GM04504 (cell line): ENCODE measurements at places on chromosomes 16 and 17.

DNA sequence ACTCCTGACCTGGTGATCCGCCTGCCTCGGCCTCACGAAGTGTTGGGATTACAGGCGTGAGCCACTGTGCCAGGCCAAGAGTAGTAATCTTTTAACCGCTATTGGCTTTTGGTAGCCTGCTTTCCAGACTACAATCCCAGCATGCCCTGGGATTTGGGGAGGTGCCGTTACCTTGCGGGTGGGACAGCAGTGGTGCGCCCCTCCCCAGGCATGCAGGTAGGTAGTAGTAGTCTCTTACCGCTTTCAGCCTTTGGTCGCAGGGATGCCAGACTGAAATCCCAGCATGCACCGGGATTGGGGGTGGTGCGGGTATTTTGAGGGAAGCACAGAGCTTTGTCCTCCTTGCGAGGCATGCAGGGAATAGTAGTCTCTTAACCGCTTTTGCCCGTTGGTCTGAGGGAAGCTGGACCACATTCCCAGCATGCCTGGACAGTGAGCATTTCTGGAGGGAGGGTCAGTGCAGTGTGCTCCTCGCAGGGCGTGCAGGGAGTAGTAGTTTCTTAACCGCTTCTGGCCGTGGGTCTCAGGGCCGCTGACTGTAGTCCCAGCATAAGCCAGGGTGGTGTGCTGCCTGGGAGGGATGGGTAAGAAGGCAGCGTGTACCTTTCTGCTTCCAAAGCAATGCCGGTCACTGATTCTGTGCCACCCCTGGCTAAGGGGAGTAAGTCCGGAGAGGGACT, 1686.8 kb downstream of the TP53TG3F start:
- no peak for DNase-seq

DNA sequence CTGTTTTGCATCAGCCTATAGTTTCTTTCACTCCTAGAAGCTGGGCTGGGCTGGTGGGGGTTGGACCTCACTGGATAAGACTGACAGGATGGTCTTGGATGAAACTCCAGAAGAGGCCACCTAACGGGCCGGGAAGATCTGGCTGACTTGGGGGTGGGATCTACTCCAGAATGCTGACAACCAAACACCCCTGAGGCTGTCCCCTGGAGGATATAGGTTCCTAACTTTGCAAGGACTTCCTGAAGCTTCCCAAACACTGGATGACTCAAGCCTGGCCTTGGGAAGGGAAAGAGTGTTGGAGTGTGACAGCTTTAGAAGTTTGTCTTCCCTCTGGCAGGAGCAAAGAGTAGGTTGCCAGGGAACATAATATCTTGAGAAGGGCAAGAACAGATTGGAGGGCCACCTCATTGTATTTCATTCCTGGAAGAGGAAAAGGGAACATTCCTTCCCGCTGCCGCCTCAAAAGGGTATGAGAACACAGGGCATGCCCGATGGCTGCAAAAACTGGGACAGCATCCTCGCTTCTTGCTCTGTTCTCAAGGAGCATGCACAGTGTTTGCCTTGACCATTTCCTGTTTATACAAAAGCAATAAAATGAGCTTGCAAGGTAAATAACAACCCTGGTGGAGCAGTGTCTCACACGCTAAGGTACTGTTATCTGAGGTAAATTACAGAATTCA, 6.8 kb upstream of the CYB5B start:
- no peak for DNase-seq

DNA sequence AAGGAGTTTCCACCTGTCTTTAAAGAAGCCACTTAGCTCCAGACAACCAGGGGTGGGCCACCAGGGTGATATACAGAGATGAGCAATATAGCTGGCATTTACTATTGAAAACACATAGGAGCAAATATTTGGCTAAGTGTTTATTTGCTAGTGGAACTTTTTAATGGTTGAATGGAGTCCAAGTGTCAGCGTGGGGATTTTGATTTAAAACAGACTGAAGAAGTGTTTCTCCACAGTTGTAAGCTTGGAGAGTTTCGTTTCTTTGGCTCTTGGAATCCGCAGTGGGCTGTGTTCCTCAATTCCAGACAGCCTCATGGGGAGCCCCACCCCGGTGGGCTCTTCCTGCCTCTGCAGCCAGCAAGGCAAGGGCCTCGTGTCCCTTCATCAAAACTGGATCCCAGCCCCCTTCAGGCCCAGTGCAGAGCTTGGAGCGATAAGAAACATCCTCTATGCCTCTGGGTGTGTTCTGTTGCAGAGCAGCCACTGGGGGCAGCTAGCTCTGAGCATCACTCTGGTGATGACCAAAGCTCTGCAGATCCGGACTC, 36.1 kb downstream of the NOG start:
- no peak for DNase-seq

- DNase-seq: no peak
Observed at GRCh38 chr16:18788828-18789514, 1.2 kb downstream of the RPS15A start.

GRCh38 chr17:7220593-7221277, 997 bp downstream of the ACADVL start:
- DNase-seq: no peak

- no peak for DNase-seq
Observed at GRCh38 chr16:64358291-64358690, 763.6 kb downstream of the CDH11 start.

GRCh38 chr17:36934692-36935630, 2.3 kb upstream of the LHX1 start:
- DNase-seq: no peak

- no peak for DNase-seq
Observed at GRCh38 chr17:67492251-67492740, 115.2 kb downstream of the PITPNC1 start.

- no peak for DNase-seq
Observed at GRCh38 chr17:36869856-36870719, 67.2 kb upstream of the LHX1 start.

GRCh38 chr17:38512473-38513058, 84.3 kb downstream of the ARHGAP23 start:
- no peak for DNase-seq

DNA sequence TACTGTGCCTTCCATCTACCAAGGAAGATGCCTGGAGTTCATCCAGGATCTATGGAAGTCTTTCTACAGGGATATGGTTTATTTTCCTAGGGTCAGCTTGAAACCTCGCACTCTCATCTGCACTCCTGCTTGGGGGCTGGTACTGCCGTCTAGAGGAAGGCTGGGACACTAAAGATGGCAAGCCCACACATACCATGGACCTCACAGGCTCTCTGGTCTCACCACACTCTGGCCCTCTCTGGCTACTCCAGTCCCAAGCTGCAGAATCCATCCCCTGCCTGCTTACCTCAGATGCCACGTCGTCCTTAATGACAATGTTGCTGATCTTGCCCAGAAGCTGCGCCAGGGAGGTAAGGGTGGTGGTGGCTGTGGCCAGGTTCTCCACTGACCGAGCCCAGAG, 2.1 kb upstream of the UNC119 start:
- no peak for DNase-seq

DNA sequence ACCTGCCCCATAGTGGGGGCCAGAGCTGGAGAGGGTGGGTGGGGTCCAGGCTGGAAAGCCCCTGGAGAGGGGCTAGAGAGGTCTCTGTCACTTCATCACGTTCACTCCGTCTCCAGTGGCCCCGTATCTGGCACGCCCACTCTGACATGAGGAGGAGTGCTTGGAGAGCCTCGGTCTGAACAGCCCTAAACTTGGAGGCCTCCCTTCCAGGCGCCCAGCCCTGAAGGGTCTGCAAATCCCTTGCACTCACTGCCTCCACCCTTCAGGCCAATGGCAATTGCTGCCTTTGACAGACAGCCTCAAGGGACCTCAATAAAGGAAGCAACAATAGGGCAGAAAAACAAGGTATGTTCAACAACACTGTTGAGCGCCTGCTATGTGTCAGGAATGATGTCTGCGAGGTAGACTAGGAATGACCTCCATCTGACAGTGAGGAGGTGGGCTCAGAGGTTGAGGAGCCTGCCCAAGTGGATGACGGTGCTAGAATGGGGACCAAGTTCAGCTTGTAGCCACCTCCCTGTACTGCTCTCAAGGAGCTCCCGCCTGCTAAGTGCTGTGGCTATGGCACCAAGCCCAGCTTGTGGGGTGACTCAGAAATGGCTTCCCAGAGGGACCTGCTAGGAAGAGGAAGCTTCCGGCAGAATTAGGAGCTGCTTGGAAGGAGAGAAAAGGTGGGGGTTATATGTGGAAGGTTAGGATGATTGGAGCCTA, 2.9 kb upstream of the EPX start:
- DNase-seq: peak; percentile 78

- no peak for DNase-seq
Observed at GRCh38 chr16:89190150-89190958, 10.0 kb downstream of the SLC22A31 start.

- DNase-seq: no peak
Observed at GRCh38 chr17:46722662-46723285, 95.7 kb downstream of the WNT3 start.

DNA sequence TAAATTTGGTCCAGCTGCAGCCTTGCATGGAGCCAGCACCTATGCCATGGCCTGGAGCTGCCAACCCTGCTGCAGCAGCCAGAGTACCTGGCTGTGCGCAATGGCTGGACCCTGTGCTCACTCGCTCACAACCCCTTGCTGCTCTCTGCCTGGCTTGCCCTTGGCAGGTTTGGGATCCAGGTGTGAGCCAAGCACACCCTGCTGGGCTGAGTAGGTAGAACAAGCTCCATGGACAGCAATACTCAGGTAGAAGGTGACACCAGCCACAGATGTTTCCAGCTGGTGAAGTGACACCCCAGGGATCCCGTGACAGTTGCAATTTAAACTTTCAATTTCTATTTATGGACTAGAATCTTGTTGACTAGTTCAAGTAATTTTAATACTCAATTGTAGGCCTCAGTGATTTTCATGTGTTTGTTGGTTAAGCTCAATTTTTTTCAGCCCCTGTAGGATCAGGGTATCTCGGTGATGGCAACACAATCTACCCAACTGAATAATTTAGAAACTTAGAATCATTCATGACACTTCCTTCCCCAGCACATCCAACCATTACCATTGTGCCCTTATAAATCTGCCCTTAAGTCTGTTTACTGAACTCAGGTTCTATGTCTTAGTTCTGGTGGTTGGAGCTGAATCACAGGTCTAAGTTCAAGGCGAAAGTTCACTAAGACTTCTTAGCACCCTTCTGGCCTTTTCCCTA, 480.0 kb downstream of the PMP22 start:
- no peak for DNase-seq

DNA sequence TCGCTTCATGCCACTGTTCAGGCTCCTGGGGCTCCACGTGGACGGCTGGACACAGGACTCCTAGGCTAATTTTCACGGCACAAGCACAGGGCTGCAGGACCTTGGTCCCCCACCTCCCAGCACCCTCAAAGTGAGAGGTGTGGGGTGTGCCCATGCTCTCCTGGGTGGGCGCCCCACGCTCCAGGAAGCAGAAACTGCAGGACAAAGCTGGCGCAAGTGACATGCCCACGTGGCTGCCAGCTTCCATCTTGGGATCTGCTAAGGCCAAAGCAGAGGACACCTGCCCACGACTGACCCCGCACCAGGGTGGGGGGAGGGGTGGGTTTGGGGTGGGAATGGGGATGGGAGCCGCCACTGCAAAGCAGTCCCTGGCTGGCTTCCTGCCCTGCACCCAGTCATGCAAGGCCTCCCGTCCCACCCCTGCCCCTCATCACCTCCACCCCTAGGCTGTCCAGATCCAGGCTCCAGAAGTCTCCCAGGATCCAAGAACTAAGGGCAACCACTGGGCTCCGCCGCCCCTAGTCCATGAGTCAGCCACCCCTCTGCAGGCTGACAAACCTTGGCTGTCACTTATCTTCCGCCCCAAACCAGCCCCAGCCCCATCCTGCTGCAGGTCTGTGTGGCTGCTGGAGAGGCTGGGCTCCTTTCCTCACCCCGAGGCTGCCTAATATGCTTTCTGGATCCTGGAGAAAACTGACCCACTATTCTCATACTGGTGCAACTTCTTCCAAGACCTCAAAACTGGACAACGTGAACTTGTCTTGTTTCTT, 11.1 kb downstream of the USP6 start:
- DNase-seq: no peak

GRCh38 chr16:85570735-85571562, 42.2 kb upstream of the GSE1 start:
- DNase-seq: no peak

- no peak for DNase-seq
Observed at GRCh38 chr17:78305801-78306200, 54.1 kb downstream of the SOCS3 start.

- DNase-seq: no peak
Observed at GRCh38 chr16:709566-710499, 4.2 kb upstream of the FBXL16 start.

- no peak for DNase-seq
Observed at GRCh38 chr17:18099516-18099915, 9.0 kb upstream of the MYO15A start.

- DNase-seq: no peak
Observed at GRCh38 chr16:21218153-21218552, 6.8 kb upstream of the ZP2 start.
